Omental fat pad (tissue), 4 donors: ENCODE measurements at places on chromosomes 2 and 18. TPM values are rescaled to one million over a fixed set of nuclear protein-coding genes. Genes with fewer than 3 reads are reported as not detected.

DNA sequence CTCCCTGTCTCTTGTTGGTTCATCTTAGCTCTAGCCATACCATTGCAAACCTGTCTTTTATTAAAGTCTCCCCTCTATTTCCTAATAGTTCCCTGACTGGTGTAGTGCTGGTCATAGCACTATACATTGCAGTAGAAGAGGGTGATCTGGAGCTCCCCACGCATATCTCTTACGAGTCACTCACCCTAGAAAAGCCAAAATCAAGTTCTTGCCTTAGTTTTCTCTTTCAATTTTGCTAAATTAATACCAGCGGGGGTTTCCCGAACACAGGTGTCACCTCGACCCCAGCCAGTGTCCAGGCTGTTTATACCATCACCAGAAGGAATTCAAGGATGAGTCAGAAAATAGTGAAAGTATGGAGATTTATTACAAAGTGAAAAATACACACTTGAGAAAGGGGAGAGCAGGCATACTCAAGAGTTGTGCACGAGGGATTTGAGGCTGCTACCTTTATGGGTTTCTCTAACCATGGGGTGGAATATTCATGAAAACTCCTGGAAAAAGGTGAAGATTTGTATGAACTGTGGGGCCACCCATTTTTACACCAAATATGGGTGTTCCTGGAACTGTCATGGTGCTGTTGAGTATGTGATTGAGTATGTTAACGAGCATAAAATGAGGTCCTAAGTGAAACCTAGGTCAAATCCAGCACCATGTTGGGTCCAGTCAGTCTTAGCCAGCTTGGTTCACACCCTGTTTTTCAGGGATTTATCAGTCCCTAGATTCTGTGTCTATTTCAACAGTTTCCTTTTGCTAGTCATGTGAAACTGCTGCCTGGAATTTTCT is 20.2 kb downstream of the PROKR1 start:
- no peak for DNase-seq

DAW1 gene
- total RNA-seq: not detected

RFX8 gene
- not detected for total RNA-seq

DNA sequence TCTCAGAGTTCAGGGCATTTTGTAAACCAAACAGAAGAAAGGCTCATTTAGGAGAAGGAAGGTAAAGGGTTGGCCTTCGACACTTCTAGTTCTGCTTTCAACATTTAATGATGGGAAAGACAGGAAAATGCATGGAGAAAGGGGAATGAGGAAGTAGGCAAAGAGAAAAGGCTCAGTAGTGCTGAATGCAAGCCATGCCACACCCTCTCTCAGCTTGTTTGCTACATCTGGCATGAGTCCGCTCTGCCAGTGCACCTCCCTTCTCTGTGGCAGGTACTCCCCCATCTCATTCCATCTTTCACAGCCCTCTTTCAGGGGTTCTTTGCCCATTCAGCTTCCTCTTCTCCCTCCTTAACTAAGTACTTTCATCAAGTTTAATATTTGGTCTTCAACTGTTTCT is 120.9 kb upstream of the ITGB6 start:
- DNase-seq: no peak

DNA sequence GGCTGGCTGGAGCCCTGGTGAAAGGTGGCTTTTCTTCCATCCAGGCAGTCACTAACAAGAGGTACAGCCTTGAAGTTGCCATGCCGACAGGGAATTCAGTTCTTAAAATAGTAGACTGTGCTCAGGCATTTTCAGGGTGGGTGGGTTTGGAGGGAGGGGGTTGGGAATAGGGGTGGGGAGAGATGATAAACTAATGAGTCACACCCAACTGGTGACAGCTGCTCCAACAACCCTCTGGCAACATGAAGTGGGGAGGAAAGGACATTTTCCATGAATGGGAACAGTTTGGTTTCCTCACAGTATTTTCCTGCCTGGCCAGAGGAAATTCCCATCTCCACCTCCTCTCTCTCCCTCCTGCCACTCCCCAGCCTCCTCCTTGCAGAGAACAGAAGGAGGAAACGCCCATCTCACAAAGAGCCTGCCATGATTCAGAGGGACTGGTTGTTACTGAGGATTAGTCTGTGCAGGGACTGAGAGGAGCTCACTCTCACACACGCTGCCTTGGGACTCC is 113.0 kb upstream of the SLC1A4 start:
- no peak for DNase-seq

DNA sequence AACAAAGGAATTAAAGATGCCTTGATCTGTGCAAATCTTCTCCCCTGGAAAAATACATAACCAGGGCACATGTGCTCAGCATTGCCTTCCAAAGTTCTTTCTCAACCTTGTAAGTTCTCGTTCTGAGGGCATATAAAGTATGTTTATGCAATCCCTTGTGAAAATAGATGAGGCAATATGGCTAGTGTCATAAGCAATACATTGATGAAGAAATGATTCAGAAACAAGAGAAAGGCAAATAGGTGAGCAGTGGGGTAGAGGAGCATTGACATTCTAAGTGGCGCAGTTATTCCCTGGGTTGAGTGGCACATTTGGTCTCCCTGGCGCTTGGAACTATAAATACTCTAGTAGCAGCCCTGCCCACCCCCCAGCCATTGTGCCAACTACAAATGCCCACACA is 57.4 kb upstream of the PGAP1 start:
- DNase-seq: no peak
